ENCODE measurements at places on chromosomes 3 and 15. TPM values are rescaled to one million over a fixed set of nuclear protein-coding genes. Genes with fewer than 3 reads are reported as not detected.

The CNOT10 gene
- 26.5 TPM for total RNA-seq

The C15orf39 gene
- total RNA-seq = 25.8 TPM

The AMT gene
- total RNA-seq = 6.1 TPM

The PSTPIP1 gene
- 18.1 TPM for total RNA-seq

The CPLX3 gene
- not detected for total RNA-seq

The GOLGA6C gene
- total RNA-seq = not detected

The SLC49A4 gene
- 7.0 TPM for total RNA-seq

The CORO2B gene
- total RNA-seq = 7.2 TPM

The TWF2 gene
- total RNA-seq = 51.0 TPM

The SLC22A13 gene
- 0.32 TPM for total RNA-seq

The SETD5 gene
- 101 TPM for total RNA-seq

The SAMD7 gene
- not detected for total RNA-seq

The CLEC3B gene
- 136 TPM for total RNA-seq

The GOLGA8G gene
- total RNA-seq = not detected

The FAM81A gene
- total RNA-seq = 1.7 TPM

The GPR27 gene
- 5.8 TPM for total RNA-seq

The SLCO2A1 gene
- 87.8 TPM for total RNA-seq

The GOLGA8R gene
- total RNA-seq = 3.4 TPM

The RASGRF1 gene
- total RNA-seq = 0.09 TPM

The FBLN2 gene
- total RNA-seq = 585 TPM

The RAD51 gene
- total RNA-seq = 0.52 TPM

The XCR1 gene
- 0.14 TPM for total RNA-seq

The TMCO5A gene
- total RNA-seq = not detected

The RYR3 gene
- total RNA-seq = 9.7 TPM

The CACNA1D gene
- 1.9 TPM for total RNA-seq

The PROK2 gene
- 2.0 TPM for total RNA-seq

The TRIM42 gene
- not detected for total RNA-seq

The SCN5A gene
- total RNA-seq = 0.32 TPM

The PIF1 gene
- total RNA-seq = 0.95 TPM

The NMNAT3 gene
- 4.3 TPM for total RNA-seq

The ULK3 gene
- 21.8 TPM for total RNA-seq

The RASL12 gene
- total RNA-seq = 93.9 TPM

The GOLGA6B gene
- total RNA-seq = not detected

The IQGAP1 gene
- 265 TPM for total RNA-seq

The ZBBX gene
- total RNA-seq = not detected

The UROC1 gene
- total RNA-seq = not detected

The ARNT2 gene
- 10.1 TPM for total RNA-seq

The KBTBD13 gene
- 0.37 TPM for total RNA-seq

The SLC2A2 gene
- not detected for total RNA-seq

The TBC1D23 gene
- 54.6 TPM for total RNA-seq

The ABI3BP gene
- total RNA-seq = 470 TPM

The STAC gene
- total RNA-seq = 2.7 TPM
